ENCODE measurements at places on chromosomes 13 and 19. TPM values are rescaled to one million over a fixed set of nuclear protein-coding genes. Genes with fewer than 3 reads are reported as not detected.

CALR3 gene
- not detected for total RNA-seq

ZNF579 gene
- 24.3 TPM for total RNA-seq

FPR3 gene
- not detected for total RNA-seq

VAV1 gene
- total RNA-seq, result not detected

ZNF763 gene
- 1.4 TPM for total RNA-seq

PCDH17 gene
- total RNA-seq, result not detected

GPR12 gene
- total RNA-seq, result not detected

FAM187B gene
- total RNA-seq, result not detected

ADGRE3 gene
- total RNA-seq, result not detected

PTGER1 gene
- total RNA-seq, result 0.58 TPM

GRCh38 chr13:59686798-59687394 is 476.8 kb downstream of the DIAPH3 start:
- peaks cover 9% of the 10 kb centered on the region for H3K36me3 ChIP-seq
- no peak for DNase-seq
- no peaks in the 10 kb centered on the region for H3K27me3 ChIP-seq
- H3K4me1 ChIP-seq, result peaks cover 31% of the 10 kb centered on the region

DNA sequence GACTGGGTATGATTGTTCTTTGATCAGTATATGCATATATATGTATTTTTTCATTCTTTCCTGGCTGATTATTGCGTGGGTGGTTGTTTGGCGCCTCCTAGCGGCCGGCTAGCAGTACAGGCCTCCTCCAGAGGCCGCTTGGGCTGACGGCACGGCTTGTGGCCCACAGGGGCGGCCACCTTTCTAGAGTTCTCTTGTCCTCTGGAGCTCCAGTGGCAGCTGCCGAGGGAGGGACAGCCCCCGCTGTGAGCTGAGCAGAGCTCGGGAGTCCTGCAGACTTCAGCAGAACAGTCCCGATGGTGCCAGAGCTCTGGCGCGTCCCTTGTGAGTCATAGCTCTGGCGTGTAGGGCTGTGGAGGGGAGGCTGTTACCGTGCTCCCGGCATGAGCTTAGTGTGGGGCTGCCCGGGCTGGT is 22.5 kb upstream of the ZNF429 start:
- H3K4me3 ChIP-seq, result peak overlapping the region; percentile 60
- H3K36me3 ChIP-seq, result peaks cover 14% of the 10 kb centered on the region
- H3K27ac ChIP-seq, result peak overlapping the region; percentile 48
- H3K4me1 ChIP-seq, result no peaks in the 10 kb centered on the region
- peak; percentile 90 for DNase-seq

- no peak for DNase-seq
- H3K36me3 ChIP-seq, result peaks cover 6% of the 10 kb centered on the region
- peaks cover 33% of the 10 kb centered on the region for H3K4me1 ChIP-seq
- H3K4me3 ChIP-seq, result no peak overlapping the region
Measured at GRCh38 chr13:32045982-32046785, 14.6 kb downstream of the FRY start.

- peak; percentile 79 for DNase-seq
- peaks cover 5% of the 10 kb centered on the region for H3K27me3 ChIP-seq
- H3K27ac ChIP-seq, result peak overlapping the region; percentile 57
- H3K4me3 ChIP-seq, result no peak overlapping the region
- peaks cover 15% of the 10 kb centered on the region for H3K36me3 ChIP-seq
- H3K4me1 ChIP-seq, result peaks cover 10% of the 10 kb centered on the region
Measured at GRCh38 chr13:23488442-23488841, 54.9 kb upstream of the SACS start.

DNA sequence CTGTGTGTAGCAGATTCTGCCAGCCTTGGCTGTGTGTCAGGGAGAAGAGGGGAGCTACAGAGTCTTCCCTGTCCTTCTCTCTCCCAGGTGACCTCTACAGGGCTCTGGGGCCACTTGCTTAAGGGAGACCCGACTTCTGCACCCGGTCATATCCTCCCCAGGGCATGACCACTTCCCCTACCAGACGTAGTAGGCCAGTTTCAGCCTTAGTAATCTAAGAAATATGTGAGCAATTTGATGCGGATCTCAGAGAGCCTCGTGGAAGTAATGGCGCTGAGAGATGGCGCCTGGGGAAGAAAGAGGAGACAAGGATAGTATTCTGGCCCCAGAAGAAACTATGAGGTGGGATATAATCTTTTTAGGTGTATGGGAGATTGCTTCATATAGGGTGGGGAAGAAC is 41.9 kb downstream of the NFIX start:
- H3K27me3 ChIP-seq, result peaks cover 4% of the 10 kb centered on the region
- peak overlapping the region; percentile 78 for H3K4me3 ChIP-seq
- H3K27ac ChIP-seq, result peak overlapping the region; percentile 95
- peaks cover 91% of the 10 kb centered on the region for H3K4me1 ChIP-seq
- peaks cover 42% of the 10 kb centered on the region for H3K36me3 ChIP-seq

GRCh38 chr19:56159622-56160271 is 16.1 kb upstream of the GALP start:
- H3K4me1 ChIP-seq, result no peaks in the 10 kb centered on the region
- H3K27me3 ChIP-seq, result peaks cover 5% of the 10 kb centered on the region
- H3K36me3 ChIP-seq, result peaks cover 33% of the 10 kb centered on the region
- DNase-seq, result no peak
- H3K27ac ChIP-seq, result no peak overlapping the region

DNA sequence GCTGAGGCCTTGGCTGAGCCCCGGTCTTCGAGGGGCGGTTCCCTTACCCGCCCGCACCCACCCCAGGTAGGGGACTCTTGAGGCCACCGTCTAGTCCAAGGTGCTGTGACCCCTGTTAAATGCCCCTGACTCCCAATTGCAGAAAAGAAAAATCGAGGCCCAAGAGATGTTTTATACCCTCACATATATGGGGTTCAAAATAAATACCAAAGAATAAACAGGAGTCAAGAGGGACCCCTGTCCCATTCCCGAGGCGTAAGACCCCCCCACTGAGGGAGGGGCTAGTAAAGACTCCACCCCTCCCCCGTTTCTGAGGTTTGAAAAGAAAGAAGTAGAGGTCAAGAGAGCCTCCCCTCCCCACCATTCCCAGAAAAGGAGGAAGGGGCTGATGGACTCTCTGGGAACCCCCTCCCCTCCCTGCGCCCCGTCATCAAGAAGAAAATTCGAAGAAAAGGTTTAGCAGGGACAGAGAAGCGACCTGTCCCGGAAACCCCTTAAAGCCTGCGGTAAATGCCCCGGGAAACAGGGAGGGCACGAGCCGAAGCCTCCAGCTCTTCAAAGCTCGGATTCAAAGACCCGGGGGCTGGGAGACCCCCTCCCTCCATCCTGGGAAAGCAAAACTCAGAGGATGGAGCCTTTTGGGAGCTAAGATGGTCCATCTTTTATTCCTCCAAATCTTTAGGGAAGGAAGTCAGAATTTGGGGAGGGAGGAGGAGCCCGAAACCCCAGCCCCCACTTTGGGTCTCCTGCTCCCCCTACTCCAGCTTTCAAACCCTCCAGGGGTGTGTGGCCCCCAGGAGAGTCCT is 755 bp upstream of the RAB3A start:
- DNase-seq, result no peak
- H3K27me3 ChIP-seq, result peaks cover 5% of the 10 kb centered on the region
- H3K4me3 ChIP-seq, result peak overlapping the region; percentile 94
- H3K36me3 ChIP-seq, result peaks cover 9% of the 10 kb centered on the region
- peak overlapping the region; percentile 96 for H3K27ac ChIP-seq

DNA sequence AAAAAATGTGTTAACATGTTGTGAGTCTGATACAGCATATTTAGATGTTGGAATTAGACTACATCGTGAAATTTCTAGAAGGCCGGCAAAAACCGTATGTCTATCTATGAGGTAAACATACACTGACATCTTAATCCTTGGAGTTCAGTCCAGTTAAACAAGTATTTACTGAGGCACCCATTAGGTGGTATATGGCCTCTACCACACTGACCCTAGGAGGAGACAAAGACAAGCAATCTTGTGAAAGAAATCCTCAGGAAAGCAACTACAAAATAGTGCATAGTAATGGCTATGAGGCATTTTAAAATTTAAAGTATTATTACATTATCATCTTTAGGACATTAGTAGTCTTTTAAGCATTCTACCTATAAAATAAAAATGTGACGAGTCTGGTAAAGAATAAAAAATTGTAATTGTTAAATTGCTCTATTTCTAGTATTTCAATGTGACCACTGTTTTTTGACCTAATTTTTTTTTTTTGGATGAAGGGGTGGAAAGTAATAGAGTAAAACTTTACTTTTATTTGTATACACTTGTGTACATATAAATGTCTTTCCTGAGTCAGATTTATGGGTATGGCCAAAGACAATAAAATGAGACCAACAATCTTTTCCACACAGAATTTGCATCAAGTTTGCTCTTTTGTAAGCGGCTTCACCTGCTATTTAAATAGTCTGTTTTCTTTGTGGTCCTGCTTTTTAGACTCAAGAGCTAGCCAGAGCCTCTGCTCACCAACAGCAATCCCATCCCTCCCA is 50.5 kb downstream of the KATNAL1 start:
- H3K36me3 ChIP-seq, result peaks cover 10% of the 10 kb centered on the region
- peak overlapping the region; percentile 61 for H3K27ac ChIP-seq
- no peak for DNase-seq
- no peak overlapping the region for H3K4me3 ChIP-seq

- H3K4me1 ChIP-seq, result no peaks in the 10 kb centered on the region
- no peak for DNase-seq
- no peaks in the 10 kb centered on the region for H3K36me3 ChIP-seq
- no peak overlapping the region for H3K27ac ChIP-seq
- H3K4me3 ChIP-seq, result no peak overlapping the region
- H3K27me3 ChIP-seq, result peaks cover 2% of the 10 kb centered on the region
Measured at GRCh38 chr19:23318143-23318542, 67.9 kb upstream of the ZNF724 start.

DNA sequence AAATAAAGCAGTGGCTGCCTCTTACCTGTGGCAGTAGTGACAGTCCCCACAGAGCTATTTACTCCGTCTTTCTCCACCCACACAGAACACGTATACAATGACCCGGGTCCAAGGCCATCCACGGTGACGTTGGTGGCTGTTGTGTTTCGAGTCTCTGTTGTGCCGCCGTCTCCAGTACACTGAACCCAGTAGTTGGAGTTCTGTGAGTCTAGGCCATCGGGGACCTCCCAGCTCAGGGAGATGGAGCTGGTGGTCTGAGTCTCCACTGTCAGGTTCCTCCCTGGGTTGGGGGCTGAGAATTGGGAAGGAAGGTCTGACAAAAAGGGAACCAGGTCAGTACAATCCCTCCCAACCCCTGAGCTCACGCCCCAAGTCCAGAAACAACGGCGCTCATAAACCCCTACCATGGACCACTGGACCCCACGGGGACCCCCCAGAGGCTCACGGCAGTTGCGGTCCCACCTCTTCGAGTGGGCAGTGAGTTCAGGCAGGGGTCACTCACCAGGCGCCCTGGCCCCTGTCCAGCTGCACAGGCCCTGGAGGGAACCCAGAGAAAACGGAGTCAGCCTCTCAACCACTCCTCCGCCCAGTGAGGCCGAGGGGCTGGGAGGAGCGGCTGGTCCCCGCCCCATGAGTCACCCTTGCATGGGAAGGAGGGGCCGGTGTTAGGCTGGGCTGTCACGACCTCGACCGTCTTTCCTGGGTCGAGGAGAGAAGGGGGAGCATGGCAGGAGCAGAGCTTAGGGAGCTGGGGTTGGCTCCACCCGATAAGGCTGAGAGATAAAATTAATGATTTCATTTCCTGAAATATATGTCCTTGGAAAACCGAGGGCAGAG is 2.4 kb downstream of the PTPRH start:
- H3K4me3 ChIP-seq, result peak overlapping the region; percentile 74
- H3K27ac ChIP-seq, result peak overlapping the region; percentile 87
- no peaks in the 10 kb centered on the region for H3K36me3 ChIP-seq
- peak; percentile 77 for DNase-seq
- H3K4me1 ChIP-seq, result peaks cover 32% of the 10 kb centered on the region

DNA sequence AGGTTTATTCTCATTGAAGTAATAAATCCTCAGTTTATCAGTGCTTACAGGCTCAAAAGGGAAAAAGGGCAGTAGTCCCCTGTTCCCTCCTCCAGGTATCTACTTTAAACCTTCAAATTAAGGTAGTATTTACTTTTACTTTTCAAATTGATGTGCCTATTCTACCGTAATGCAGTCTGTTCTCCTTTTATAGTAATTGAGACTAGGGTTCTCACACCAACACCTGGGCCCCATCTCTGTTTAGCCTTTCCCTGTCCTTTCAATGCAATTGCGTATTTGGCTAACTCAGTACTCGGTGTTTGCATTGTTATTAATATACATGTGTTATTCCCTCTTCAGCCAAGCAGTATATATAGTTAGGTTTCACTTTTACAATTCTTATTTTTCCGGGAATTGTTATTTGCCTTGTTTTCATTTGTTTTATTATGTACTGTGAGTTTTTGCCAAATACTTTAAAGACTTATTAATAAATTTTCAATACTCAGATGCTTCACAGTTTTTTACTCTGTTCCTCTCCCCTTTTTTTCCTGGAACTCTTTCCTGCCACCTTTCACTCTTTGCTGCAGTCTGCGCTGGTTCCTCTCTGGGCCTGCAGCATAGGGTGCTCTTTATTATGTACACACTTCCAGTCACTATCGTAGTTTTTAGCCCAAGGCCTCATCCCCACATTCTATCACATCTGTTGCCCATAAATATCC is 30.3 kb downstream of the USPL1 start:
- no peak for DNase-seq
- peaks cover 10% of the 10 kb centered on the region for H3K4me1 ChIP-seq

DNA sequence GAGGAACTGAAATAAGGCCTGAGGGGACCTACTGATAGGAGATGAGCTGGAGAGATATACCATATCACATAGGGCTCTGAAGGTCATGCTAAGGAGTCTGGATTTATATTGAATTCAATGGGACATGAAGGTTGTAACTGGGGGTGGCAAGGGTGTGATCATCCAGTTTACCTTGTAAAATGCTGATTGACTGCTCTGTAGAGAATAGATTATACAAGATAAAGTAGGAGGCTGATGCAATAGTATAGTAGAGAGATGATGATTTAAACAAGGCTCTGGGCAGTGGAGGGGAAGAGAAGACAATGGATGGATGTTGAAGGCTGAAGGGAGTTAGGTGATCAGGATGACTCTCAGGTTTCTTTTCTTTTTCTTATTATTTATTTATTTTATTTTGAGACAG is 18.0 kb upstream of the PAN3 start:
- H3K4me3 ChIP-seq, result no peak overlapping the region
- no peaks in the 10 kb centered on the region for H3K36me3 ChIP-seq
- H3K4me1 ChIP-seq, result no peaks in the 10 kb centered on the region

Measured in HFFc6 (cell line).